ENCODE measurements at places on chromosomes 12 and 14.

GRCh38 chr12:56484566-56484965 lies 3.4 kb downstream of the GLS2 start:
- DNase-seq: no peak

DNA sequence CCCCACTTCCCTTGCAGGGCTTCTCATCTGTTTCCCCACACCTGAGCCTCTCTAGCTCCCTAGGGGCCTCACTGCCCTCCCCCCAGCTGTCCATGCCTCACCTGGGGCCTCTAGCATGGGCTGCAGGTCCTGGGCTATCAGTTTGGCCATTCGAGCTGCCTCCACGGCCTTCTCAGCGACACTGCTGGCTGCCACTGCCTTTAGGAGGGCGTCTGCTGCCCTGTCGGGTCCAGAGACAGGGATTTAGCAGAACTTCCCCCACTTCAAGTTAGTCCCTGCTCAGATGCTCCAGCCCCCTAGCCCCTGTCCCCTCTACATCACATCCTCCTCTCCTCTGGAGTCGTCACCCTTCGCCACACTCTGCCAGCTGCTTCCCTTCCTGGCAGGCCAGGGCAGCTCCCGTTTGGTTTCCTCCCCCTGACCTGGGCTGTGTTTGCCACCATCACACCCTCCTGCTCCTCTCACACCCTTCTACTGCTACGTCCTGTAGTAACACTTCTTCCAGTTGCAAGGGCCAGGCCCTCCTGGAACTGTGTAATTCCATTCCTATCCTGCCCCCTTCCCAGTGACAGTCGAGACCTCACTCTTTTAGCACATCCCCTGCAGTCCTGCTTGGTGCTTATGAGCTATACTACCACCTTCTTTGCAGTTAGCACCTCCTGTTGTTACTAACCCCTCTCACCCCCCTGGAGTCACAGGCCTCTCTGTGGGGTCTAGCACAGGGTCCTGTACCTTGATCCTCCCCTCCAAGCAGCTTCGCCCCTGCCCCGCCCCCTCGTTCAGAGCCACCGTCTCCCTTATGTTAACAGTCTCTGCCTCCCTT lies 4.3 kb upstream of the AP1G2 start:
- DNase-seq: no peak

- DNase-seq: no peak
Measured at GRCh38 chr14:105918496-105919262, 392.3 kb downstream of the TMEM121 start.

DNA sequence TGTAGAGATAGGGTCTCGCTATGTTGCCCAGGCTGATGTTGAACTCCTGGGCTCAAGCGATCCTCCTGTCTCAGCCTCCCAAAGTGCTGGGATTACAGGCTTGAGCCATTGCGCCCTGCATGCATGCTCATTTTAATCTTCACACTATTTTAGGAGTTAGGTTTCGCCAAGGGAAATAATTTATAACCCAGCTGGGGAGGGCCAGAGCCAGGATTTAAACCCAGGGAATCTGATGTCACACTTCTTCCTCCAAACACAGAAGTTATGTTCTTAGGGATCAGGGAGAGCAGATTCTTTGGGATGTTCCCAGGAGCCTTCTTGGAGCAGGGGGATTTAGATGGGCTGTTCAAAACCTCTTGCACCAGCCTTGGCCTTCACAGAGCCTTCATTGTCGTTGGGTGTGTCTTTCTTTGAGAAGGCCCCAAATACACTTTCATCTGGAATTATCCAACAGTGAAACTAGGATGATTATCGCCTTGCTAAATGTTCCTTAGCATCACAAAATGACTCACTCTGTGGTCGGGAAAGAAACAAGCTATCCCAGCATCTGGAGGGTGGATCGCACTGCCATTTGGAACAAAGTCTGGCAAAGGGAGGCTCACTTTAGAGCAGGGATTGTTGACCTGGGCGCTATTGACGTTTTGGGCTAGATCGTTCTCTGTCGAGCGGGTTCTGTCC lies 8.2 kb upstream of the PPP1CC start:
- no peak for DNase-seq

GRCh38 chr12:53226815-53227214 lies 5.2 kb downstream of the RARG start:
- DNase-seq: no peak

DNA sequence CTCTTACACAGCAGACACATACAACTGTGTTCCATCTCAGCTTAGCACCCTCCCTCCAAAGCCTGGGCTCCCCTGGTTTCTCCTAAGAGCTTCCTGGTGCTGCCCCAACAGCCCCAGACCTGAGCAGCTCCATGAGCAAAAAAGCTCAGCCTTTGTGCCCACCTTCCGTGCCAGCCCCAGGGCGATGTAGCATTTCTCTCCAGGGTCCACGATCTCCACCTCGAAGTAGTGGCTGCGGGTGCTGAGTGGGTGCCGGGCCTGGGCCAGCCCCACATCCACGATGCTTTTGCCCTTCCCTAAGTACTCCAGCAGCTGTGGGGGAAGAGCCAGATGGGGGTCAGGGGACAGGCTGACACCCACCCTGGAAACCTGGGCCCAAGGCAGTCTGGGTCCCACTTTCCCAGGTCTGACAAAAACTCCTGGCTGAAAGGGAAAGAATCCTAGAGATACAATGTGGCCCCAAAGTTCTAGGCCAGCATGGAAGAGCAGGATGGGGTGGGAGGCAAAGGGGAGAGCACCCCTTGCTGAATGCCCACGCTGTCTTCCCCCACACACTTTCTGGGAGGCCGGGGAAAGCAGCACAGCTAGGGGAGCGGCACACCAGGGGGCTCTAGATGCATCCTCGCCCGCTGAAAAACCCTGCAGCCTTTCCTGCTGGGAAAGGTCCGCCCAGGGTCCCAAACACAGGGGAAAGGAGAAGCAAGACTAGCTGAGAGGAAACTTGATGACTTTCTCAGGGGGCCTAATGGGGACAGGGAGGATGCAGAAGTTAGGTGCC lies 11.0 kb downstream of the SPRYD3 start:
- DNase-seq: no peak

- DNase-seq: no peak
Measured at GRCh38 chr12:57057067-57057751, 7.3 kb upstream of the MYO1A start.

DNA sequence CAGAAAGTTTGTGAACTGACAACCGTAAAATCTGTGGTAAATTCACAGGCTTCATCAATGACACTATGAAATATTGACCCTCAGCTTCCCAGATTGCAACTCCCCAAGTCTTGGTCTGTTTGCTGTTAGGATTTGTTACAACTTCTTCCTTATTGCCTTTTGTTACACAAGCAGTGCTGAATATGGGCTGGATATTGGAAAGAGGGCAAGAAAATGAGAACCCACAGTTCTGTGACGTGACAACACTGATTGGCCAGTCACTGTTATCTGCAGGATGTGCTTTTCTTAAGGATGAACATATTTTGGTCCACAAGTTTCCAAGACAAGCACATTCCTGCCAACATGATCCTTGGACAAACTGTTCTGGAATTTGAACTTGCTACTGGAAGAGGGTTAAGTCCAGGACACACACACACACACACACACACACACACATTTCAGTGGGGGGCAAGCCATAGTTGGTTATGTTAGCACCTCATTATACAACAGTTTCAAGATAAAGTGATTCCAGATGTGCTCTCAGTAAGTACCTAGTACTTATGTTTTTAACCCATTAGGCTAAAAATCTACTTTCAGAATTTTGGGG lies 16.6 kb upstream of the SLC38A2 start:
- no peak for DNase-seq

- DNase-seq: no peak
Measured at GRCh38 chr12:39958377-39958776, 147.5 kb downstream of the SLC2A13 start.

DNA sequence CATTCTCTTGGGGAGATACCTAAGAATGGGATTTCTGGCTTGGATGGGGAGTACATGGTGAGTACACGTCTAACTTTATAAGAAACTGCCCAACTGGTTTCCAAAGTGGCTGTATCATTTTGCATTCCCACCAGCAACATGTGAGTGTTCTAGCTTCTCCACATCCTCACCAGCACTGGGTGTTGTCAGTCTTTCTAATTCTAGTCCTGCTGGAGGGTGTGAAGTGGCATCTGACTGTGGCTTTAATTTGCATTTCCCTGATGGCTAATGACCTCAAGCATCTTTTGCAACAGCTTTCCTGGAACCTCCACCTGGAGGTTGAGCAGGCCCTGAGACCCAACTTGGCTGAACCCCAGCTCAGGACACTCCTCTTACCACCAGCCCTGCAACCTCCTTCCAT lies 17.8 kb downstream of the SELPLG start:
- DNase-seq: no peak

DNA sequence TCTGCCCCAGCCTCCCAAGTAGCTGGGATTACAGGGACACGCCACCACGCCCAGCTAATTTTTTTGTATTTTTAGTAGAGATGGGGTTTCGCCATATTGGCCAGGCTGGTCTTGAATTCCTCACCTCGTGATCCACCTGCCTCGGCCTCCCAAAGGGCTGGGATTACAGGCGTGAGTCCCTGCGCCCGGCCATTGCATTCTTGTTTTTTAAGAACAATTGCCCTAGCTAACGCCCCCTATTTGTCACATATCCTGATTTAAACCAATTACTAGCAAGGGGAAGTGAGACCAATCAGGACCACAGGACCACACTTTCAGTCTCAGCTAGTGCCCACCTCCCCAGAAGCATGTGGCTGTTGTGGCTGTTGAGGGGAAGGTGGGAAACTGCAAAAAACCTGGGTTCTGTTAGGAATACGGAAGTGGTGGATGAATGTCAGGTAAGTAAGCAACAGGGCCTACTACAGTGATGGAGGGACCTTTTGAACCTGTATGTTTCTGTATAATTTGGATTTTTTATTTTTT lies 37.8 kb upstream of the NFYB start:
- DNase-seq: no peak

- DNase-seq: no peak
Measured at GRCh38 chr12:53975064-53975471, 314 bp upstream of the HOTAIR start.

DNA sequence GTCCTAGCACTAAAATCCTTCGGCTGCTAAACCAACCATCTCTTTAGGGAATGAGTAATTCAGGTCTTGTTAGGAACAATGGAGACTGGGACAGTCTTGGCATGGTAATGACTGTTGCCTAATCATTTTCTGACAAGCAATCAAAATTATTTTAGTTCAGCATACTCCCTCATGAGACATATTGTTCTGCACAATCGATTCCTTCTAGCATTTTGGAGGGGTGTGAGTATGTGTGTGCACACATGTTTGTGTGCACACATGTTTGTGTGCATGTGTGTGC lies 2.1 kb upstream of the KRT1 start:
- no peak for DNase-seq

- DNase-seq: no peak
Measured at GRCh38 chr14:95370076-95370475, 50.4 kb upstream of the CLMN start.

DNA sequence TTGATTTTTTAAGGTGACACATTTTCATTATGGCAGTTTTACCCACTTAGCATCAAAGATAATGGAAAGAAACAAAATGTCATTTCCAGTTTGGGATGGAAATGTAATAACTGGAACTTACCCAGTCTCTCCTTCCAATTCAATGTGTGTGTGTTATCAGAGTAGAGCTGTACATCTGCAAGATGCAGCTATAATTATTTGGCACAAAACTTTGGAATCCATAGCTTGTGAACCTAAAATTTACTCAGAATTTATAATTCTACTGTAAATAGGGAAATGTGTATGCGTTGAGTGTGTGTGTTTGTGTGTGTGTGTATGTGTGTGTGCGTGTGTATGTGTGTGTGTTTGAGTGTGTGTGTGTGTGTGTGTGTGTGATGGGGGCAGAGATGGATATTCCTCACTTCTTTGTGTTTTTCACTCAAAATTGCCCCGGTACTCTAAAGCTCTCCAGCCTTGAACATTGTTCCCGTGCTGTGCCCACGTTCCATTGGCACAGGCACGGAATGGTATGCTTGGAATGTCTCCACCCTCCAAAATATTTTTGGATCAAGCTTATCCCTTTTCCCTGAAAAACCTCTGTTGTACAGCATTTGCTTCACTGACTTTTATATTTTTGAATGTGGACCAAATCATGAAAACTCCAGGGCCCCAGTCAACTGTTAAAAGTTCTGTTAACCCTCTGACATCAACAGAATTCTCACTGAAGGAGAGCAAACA lies 150.2 kb upstream of the BMP4 start:
- no peak for DNase-seq

DNA sequence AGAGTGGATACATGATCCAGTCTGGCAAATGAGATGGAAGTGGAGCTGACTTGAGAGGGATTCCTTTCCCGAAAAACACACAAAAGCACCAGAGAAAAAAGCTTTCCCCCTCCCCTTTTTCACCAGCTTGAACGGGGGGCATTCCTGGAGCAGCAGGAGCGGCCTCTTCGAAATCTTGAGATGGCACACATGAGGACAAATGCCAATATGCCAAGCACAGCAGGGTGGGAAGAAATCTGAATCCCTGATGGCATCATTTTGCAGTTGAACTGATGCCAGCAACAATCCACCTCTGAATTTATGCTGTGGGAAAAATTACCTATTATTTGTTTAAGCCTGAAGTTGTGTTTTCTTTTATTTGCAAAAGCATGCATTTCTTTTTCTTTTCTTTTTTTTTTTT lies 29.7 kb upstream of the BICD1 start:
- no peak for DNase-seq

DNA sequence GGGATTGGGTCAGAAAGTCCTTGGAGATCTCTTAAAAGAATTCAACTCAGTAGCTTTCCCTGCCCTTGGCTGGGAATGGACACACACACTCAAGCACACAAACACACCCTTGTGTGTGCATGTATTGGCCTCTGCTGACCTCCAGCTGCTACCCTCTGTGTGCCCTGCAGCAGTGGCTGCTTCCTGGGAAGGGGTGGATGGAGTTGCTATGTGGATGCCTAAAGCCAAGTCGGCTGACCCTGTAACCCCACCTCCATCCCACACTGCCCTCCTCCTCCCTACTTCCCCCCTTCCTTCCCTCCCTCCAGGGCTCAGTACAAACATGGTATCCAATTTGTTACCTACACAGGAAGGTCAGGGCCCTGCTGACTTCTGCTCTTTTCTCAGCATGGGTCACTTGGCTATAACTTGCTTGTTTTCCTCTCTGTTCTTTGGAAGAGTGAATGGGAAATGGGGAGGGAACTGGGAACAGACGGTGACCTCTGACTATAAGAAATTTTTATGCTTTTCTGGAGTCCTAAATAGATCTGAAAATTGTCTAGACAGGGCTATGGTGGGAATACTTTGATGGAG lies 351.6 kb upstream of the TBX3 start:
- DNase-seq: no peak

GRCh38 chr12:57142727-57143126 lies 4.7 kb downstream of the LRP1-AS start:
- no peak for DNase-seq

DNA sequence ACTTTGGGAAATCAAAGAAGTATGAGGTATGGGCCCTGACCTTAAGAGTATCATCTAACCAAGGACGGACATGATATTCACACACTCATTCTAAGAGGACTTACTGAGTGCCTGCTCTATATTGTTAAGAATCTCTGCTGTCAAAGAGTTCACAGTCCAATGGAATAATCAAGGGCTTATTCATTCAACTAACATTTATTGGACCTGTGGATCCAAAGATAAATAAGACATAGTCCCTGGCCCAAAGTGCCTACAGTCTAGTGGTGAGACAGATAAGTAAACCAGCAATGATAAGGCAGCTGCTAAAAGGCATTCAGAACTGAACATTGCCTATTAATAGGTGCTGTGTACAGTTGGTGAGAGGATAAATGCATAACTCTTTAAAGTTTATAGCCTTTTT lies 11.0 kb downstream of the WDR20 start:
- DNase-seq: no peak
